Stimulated activated effector memory CD8-positive, alpha-beta T cell treated with anti-CD3 and anti-CD28 coated beads, Interleukin-12 subunit alpha, Interleukin-12 subunit beta, amount 100 ng/mL, for 72 hours (primary cell): ENCODE measurements at places on chromosomes 4 and X.

GRCh38 chr4:84632092-84632491 lies 49.2 kb downstream of the CDS1 start:
- no peak for DNase-seq

DNA sequence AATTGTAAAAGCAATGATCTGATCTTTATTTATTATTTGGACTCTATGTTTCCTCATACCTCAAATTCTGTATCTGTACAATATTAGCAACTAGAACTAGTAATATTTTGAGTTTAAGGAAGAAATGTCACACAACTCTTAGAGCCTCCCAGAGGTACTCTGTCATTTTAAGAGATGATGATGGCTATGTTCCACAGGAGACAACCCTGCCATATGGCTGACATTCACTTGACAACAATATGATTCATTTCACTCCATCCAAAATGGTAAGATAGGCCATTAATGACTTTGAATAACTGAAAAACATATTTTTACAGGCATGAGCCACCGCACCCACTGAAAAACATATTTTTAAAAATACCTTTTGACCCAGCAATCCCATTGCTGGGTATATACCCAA lies 190.3 kb downstream of the MAML3 start:
- DNase-seq, result no peak

DNA sequence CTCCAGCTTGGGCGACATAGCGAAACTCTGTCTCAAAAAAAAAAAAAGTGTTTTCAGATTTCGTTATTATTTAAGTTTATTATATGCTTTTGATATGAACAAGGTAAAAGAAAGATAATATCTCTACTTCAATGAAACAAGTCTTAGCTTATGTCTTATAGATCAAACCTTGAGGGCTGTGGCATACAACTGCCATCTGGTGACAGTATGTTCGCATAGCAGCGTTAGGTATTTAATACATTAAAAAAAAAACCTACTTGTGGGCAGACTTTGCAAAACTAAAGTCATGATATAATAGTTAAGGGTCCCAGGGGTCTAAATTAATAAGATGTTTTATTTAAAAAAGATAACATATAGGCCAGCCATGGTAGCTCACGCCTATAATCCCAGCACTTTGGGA lies 161.2 kb upstream of the AMOT start:
- DNase-seq, result no peak

DNA sequence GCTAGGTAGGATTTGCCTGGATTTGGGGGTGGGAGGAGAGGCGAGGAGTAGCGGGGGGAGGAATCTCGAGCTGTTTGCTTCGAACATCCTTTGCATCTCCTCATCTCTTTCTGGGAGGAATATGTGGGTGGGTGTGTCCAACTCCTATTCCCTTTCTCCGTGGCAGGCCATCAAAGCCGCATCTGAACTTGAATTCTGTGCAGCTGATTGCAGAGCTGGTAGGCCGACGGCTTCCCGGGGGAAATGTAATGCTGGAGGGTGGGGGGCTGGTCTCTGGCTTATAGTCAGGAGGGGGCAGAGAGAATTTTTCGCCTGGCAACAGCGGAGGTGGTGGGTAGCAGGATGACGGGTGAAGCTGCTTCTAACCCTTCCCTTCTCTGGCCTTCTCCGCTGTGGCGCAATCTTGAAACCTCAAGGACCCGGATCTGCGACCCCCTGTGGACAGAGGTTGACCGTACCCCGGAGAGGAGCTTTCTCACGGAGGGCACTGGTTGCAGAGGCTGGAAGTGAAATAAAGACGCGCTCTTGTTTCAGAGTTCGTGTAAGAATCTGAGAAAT lies 628 bp downstream of the ZCCHC12 start:
- DNase-seq, result no peak

- DNase-seq, result no peak
Observed at GRCh38 chr4:111066887-111067286, 444.0 kb upstream of the PITX2 start.

GRCh38 chr4:39020130-39020529 lies 12.1 kb downstream of the TMEM156 start:
- no peak for DNase-seq

DNA sequence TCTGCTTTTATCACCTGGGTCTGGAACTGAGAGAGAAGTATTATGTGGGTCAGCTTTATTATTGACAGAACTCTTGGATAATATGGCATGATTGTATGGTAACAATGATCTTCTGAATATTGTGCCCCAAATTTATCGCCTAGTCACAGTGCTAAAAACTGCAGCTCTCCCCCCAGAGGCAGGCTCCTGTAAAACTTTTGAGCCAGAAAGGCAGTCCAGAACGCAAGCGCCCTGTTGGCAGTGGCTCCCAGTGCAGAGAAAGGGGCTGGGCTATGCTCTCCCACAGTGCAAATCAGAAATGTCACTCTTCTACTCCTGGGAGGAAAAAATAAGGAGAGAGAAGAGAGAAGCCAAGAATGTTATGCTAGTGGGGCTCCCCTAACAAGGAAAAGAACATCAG lies 50.5 kb downstream of the HELT start:
- no peak for DNase-seq

DNA sequence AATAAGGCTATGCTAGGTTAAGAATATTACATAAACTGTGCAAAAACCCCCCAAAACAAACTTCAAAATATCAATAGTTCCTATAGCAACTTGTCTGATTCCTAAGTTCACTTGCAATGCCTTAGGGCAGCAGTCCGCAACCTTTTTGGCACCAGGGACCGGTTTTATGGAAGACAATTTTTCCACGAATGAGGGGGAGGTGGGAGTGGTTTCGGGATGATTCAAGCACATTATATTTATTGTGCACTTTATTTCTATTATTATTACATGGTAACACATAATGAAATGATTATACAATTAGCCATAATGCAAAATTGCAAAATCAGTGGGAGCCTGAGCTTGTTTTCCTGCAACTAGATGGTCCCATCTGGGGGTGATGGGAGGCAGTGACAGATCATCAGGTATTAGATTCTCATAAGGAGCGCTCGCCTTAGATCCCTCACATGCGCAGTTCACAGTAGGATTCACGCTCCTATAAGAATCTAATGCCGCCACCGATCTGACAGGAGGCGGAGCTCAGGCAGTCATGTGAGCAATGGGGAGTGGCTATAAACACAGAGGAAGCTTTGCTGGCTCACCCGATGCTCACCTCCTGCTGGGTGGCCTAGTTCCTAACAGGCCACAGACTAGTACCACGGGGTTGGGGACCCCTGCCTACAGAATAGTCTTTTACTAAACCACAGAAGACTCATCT lies 39.7 kb downstream of the ACOX3 start:
- no peak for DNase-seq

DNA sequence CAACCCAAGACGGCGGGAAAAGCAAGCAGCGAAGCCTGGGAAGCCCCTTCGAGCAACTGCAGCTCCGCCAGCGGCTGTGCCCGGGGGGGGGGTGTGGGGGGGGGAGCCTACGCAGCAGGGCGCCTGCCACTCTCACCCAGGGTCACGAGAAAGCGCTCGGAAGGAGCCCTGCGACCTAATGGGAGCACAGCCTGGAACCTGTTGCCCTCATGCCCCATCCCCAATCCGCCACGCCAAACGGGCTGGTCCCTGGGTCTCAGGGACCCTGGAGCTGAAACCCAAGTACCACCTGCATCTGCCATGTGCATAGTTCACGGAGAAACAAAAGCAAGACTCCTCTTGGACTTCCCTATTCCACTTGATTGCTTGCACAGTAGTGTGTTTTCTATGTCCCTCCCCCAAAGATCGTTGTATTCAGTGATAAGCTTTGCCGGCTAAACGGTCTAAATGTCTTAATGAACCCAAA lies 359 bp upstream of the GAB3 start:
- DNase-seq, result no peak

DNA sequence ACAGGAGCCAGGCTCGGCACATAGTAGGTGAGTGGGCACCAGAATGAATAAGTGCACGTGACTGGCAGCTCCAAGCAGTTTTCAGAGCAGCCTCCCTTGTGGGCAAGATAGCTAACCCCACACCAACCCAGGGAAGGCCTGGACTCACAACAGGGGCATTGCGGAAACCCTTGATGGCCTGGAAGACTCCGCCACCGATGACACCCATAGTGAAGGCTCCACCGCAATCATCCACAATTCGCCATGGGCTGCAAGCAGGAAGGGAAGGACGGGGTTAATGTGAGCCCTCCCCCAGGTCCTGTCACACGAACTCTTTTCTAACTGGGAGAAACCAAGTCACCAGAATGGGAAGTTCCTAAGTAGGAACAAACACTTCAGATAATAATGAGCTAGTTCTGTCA lies 957 bp downstream of the TIMM17B start:
- DNase-seq, result no peak

GRCh38 chr4:110660755-110661154 lies 37.9 kb upstream of the PITX2 start:
- DNase-seq, result no peak

DNA sequence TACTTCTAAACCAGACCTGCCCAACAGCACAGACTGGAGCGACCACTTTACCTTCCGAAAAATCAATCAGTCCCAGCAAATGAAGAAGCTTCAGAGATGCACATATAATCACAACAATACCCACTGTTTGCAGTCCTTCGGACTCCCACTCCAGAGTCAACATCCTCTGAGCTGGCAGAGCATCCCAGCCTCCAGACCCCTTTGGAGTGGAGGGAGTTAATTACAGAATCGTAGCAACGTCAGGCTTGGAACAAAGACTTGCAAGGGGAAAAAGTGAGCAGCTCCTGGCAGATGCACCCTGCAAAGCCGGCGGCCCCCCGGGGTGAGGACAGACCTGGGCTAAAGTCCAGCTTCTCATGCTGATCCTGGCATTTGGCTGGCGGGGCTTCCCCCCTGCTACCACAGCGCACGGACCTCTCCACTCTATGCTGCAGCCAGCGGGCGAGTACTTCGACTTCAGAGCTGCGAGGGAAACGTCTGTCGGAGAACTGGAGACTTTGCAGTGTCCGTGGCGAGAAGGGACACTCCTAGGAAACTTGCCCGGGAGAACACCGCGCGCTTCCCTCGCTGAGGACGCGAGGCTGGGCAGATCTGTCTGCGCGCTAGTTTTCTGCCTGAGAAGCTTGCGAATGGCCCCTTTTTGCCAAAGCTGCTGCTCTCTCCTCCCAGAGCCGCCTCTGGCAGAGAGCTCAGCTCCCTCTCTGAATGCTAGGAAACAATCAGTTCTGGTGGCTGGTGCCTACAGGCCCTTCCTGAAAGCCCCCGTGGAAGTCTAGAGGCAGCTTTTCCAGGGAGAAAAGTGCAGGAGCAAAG lies 283.7 kb downstream of the PACRGL start:
- DNase-seq, result no peak

GRCh38 chr4:164483711-164484110 lies 270.2 kb upstream of the SMIM31 start:
- no peak for DNase-seq

GRCh38 chr4:99947608-99948007 lies 1.2 kb upstream of the DNAJB14 start:
- DNase-seq, result no peak

GRCh38 chr4:52358366-52358765 lies 300.7 kb downstream of the USP46 start:
- DNase-seq, result no peak

DNA sequence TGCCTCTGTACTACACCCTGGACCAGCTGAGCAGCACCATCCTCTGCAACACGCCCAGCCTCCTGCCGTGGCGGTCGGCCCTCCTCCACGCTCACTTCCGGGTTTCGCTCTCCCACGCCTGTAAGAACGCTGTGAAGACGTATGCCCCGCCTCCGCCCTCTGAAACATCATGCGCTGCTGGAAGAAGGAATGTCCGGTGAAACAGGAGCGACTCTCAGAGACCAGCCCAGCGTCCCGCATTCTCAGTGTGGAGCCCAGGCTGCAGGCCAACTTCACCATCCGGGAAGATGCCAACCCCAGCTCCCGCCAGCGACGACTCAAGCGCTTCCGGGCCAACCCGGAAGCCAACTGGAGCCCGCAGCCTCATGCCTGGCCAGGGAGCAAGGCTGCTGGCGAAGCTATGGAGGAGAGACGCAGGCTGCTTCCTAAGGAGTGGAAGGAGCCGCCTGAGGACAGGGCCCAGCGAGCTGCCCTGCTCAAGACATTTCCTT lies 186.1 kb upstream of the SLITRK2 start:
- DNase-seq, result no peak

GRCh38 chrX:41482154-41482850 lies 35.2 kb downstream of the NYX start:
- DNase-seq, result no peak

DNA sequence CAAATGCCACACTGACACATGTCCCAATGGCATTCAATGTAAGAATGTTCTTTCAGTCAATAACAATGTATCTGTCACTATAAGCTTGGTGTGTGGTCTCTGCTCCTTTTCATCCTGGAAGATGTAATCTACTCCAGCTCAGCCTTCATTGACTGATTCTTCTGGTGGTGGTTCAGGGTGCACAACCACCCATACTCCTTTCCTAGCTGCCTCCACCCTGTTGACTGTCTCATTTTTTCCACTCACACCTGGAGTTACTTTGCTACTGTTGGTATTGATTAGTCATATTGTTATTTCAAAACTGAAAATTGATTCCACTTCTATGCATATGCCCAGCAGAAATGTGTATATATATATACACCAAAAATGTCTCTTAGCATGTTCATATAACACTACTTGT lies 140.5 kb downstream of the ASB9 start:
- no peak for DNase-seq

- DNase-seq, result no peak
Observed at GRCh38 chrX:150570512-150570911, 2.1 kb downstream of the MTM1 start.
